GM18507 (cell line): ENCODE measurements at places on chromosomes 16 and 17.

DNA sequence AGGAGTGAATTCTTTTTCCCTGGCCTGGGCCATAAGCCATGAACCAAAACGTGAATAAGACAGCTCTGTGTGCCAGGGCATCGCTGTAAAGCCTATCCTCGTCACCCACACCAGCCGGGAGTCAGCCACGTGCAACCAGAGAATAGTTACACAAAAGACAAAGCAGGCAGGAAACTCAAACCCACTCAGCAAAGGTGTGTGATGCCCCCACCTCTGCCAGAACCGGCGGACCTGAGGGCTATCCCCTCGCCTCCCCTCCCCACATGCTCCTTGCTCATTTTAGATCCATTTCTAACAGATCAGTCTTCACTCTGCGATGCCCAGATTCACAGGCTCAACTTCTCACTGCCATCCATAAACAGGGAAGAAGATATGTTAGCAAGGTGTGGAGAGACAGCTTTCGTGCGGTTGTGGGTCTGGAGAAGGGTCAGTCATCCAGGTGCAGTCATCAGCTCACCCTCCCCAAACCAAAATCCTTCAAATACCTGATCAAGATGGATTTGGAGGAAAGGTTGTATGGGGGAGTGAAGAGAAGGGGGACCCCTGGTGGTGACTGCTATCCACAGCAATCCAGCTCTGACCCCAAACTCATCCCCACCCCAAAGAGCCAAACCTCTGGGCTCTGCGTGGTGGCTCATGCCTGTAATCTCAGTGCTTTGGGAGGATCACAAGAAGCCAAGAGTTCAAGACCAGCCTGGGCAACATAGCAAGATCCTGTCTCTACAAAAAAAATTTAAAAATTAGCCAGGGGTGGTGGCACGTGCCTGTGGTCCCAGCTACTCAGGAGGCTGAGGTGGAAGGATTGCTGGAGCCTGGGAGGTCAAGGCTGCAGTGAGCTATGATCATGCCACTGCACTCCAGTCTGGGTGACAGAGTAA lies 219.2 kb downstream of the C16orf78 start:
- peak; percentile 43 for DNase-seq

- no peak for DNase-seq
Observed at GRCh38 chr16:48047720-48048119, 108.1 kb downstream of the ABCC12 start.

- DNase-seq = no peak
Observed at GRCh38 chr16:21985524-21985923, 15.4 kb downstream of the PDZD9 start.

- no peak for DNase-seq
Observed at GRCh38 chr16:2929693-2930092, 18.0 kb downstream of the FLYWCH1 start.

DNA sequence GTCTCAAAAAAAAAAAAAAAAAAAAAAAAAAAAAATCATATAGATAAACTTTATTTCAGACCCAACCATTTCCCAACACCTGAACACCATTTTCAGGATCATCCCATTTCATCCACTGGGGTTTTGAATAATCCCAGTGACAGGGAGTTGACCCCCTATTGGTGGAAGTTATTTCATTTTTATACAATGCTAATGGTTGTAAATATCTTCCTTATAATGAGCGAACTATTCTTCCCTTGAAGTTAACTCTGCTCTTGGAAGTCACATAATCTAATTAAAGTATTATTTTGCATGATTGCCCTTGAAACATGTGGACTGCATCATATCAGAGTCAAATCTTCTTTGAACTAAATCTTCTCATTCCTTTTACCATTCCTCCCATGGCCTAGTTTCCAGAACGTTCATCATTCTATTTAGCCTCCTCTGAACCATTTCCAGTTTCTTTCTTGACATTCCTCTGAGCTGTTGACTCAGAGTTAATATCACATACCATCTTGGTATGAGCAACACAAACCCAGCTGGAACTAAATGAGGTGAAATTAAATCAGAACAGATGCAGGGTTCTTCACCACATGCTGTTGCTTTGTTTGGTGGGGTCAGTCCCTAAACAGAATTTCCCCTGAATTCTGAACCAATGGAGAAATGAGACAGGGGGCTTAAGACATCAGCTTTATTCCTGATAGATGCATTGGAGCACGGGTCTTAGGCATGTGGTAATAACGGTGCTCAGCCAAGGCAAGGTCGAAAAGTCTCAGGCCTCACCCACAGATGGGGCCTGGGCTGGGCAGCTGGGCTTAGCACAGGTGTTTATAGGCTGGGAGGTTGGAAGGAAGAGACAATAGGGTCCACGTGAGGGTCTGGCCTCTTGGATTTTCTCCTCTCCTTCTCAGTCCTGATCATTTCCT lies 8.9 kb downstream of the HSD17B2 start:
- DNase-seq = no peak

DNA sequence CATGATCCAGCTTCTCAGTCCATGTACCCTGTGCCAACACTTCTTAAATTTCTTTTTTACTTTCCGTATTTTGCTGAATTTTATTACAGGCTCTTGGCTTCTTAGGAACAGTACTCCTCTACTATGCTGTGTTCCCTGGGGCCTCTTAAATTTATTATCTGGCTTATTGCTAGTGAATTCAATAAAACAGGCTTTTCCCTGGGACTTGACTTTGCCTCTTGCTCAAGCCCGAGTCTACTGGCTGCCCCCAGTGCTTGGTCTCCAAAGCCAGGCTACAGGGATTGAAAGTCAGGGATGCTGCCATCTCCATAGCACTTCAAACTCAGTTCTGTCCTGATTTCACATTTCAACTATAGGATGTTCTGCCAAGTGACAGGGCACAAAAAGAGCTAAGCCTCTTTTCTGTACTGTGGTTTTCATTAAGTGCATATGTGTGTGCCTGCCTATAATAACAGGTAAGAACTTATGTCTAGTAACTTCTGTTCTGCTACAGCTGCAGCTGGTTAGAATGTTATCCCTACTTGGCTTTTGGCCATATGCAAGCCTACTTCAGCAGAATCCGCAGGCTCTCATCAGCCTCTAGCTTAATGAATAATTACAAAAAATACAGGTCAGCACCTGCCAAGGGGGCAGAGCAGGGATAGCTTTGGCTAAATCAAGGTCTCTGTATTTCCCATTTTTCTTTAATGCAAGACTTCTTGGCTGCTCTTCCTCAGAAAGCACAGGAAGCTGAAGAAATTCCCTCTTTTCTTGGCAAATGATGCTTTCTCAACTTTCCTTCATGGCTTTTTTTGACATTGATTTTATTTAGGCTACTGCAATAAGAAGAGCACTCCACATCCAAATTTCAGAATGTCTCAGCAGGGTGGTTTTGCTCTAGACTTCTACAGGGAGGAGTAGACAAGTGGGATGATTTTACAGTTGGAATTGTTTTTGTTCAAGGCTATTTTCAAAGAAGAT lies 8.2 kb downstream of the FAM20A start:
- DNase-seq = no peak

DNA sequence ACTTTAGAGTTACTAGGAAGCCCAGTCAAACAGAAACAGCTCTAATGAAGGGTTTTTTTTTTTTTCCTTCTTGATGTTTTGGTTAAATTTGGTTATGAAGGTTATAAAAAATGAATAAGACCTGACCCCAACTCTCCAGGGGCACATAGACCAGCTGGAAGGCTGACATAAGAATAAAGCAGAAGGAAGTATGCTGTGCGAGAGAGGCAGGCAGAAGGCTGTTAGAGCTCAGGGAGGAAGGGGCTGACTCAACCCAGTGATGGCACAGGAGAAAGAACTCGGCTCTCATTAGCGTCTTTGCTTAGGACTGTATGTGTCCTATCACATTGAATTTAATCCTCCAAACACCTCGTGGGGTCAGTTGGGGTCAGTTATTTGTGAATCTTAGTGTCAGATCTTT lies 474.6 kb downstream of the PMP22 start:
- no peak for DNase-seq

- peak; percentile 54 for DNase-seq
Observed at GRCh38 chr16:84088695-84089395, 27.9 kb downstream of the MBTPS1 start.

DNA sequence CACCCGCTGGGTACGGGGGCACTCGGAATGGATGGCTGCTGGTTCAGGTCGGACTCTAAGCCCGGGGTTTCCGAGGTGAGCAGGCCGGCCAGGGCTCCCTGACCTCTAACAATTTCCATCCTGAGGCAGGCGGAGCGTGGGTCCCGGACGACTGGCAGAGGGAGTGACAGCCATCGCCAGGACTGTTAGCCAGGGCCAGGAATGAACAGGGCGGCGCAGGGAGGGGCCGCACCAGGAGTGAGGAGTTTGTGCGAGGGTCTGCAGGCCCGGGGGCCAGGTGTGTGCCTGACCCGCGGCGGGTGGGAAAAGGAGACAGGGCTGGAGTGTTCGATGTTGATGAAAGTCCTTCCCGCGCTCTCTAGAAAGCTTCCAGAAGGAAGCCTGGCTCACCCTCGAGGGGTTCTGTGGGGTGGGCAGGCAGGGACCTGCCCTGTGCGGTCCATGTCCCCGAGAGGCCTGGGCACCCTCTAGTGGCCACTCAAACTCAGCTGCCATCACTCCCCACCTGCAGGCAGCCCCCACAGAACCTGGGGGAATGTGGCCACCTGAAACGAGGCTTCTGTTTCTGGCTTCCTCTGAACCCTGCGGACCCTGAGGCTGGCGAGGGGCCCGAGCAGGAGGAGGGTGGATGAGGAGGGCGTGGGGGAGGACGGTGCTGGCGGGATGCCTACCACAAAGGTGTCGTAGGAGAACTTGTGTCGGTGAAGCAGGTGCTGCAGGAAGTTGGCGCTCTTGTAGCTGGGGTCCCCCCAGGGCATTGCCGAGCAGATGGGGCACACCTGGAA lies 8.2 kb downstream of the RNF166 start:
- DNase-seq = no peak

DNA sequence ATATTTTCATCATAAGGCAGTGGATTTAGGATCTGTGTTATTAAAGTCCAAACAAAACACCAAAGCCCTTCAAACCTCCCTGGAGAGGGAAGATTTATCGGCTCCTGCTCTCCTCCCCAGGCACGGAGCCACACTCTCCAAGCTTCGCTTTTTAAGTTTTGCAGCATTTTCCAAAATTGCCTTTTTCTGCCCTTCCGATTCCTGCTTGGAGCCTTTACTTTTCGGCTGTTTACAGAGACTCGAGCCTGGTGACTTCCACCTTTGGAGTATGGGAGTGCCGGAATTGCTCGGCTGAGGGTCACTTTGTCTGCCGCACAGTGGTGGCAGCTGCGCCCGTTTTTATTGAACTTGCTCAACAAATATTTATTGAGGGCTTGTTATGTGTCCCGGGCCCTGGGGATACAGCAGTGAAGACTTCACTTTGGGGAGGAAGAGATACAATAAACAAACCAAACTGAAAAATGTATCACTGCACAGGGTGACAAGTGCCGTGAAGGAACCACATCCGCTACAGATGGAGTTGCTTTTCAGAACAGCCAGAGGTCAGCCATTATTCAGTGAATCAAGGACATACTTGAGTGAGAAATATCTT lies 185.5 kb downstream of the NTN1 start:
- no peak for DNase-seq

- DNase-seq = no peak
Observed at GRCh38 chr16:79697562-79698112, 97.1 kb upstream of the MAF start.

- no peak for DNase-seq
Observed at GRCh38 chr17:74744714-74745547, 3.5 kb upstream of the NHERF1 start.

DNA sequence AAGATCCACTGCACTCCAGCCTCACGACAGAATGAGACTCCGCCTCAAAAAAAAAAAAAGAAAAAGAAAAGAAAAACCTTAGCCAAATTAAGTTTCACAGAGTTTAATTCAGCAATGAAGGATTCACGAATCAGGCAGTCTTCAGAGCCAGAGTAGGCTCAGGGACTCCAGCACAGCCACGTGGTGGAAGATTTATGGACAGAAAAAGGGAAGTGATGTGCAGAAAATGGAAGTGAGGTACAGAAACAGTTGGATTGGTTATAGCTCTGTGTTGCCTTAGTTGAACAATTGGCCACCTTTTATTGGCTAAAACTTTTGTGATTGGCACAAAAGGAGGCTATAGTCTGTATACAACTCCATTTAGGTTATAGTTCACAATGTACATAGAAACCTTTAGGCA lies 256.6 kb downstream of the HS3ST3B1 start:
- no peak for DNase-seq

- DNase-seq = no peak
Observed at GRCh38 chr17:75525806-75526554, 483 bp downstream of the LLGL2 start.

- no peak for DNase-seq
Observed at GRCh38 chr17:65855245-65855644, 293.8 kb upstream of the AXIN2 start.

DNA sequence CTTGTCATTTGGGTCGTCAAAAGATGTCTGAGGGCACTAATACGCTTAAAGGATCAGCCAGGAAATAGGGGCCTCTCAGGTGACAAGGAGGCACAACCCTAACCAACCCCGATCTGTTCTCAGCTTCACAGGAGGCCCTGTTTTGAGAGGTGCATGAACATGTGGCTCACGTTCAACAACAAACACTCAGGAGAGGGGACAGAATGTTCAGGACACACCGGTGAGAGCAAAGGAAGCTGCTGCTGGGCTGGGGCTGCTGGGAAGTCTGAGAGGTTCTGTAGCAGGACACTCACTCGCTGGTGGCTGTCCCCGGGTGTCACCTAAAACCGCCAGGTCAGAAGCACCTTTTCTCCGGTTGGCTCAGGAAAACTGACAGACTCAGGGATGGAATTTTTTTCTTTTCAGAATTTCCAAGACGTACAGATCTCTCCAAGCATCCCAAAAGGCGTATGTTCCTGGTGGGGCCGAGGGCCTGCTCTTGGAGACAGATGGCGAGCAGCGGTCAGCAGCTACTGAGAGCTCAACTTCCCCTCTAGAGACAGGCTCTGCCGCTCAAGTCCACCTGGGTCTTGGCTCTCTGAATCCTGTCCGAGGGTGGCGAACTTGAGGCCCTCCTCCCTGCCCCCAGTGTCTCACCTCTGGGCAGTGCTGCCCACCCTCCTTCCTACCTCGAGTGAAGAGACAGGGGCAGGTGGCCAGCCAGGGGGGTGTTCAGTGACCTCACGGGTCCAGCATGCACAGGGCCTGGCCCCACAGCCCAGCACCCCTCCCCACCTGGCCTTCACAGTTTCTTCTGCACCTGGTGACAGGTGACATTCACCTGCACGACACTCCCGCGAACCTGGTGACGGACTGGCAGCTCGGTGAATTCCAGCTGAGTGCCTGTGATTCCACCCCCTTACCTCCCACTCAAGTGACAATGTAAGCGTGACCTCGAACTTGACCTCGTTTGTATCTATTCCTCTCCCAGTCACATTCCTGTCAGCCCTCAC lies 22.9 kb downstream of the CLUH start:
- no peak for DNase-seq

- DNase-seq = no peak
Observed at GRCh38 chr16:65867276-65867960, 499.1 kb upstream of the CDH5 start.
